Upper lobe of left lung (tissue), 6 donors: ENCODE measurements at places on chromosomes 5 and 9. TPM values are rescaled to one million over a fixed set of nuclear protein-coding genes. Genes with fewer than 3 reads are reported as not detected.

PTCD2 gene
- 17.8 TPM for total RNA-seq

GRCh38 chr5:78286290-78286689 is 8.2 kb downstream of the AP3B1 start:
- no peak for DNase-seq

GLRA1 gene
- not detected for total RNA-seq

SURF2 gene
- total RNA-seq = 19.1 TPM

TBC1D2 gene
- total RNA-seq = 62.4 TPM

- DNase-seq = peak; percentile 94
Observed at GRCh38 chr5:151770383-151771258, 1.1 kb upstream of the G3BP1 start.

DNA sequence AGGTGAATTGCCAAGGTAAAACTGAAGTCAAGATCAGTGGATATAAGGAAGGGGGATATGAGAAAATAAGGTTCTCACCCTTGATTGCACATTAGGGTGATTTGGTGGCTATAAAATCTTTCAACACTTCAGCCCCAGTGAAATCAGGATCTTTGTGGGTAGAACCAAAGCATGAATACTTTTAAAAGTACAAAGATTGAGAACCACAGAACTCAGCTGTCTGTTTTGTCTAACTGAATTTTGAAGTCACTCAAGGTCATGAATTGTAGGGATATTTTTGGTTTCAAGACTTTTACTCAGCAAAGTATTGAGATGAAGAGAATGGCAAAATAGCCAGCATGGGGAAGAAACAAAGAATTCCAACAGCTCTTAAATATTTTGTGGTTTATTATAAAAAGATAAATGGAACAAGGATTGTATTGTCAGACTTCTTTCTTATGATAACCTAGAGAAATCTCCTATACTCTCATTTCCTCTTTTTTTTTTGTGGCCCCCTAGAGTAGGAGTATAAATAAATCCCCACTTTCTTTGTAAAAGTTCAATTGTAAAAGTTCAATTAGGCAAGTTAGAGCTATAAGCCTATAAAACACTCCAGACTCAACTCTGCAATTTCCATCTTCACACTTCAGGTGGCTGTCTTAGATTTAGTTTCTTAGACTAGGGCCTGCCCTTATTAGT is 272.9 kb downstream of the PDE4D start:
- no peak for DNase-seq

ZBTB26 gene
- total RNA-seq = 5.9 TPM

DNA sequence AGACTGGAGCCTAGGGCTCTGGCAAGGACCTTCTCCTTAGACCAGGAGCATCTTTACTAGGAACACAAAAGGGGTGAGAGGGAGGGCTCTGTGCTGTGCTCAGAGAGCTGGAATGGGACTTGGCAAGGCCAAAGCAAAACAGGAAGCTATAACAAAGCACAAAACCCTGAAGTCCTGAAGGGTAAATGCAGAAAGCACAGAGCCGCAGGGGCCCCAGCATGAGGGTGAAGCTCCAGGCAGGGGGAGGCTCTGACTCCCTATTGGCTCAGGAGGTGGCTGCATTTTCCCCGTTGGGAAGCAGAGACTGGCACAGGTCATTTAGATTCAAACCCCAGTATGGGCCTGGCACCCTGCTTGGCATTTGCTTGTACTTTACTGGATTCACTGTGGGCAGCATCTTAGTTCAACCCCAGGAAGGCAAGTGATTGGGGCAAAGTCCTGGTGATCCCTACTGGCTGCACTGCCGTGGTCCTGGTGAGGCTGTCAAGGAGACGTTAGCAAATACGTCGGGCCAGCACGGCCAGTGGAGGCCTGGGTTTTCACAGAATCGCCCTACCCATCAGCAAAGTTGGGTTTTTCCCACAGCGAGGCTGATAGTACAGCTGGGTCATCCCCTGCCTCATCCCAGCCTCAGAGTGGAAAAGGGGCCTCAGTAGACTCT is 46.3 kb downstream of the GGTA1 start:
- no peak for DNase-seq

- DNase-seq = no peak
Observed at GRCh38 chr9:127755061-127756060, 20.3 kb upstream of the TOR2A start.

GRCh38 chr9:128214571-128215490 is 11.7 kb downstream of the DNM1 start:
- DNase-seq = no peak

GRCh38 chr9:116837018-116837989 is 150.2 kb downstream of the TRIM32 start:
- DNase-seq = no peak

DNA sequence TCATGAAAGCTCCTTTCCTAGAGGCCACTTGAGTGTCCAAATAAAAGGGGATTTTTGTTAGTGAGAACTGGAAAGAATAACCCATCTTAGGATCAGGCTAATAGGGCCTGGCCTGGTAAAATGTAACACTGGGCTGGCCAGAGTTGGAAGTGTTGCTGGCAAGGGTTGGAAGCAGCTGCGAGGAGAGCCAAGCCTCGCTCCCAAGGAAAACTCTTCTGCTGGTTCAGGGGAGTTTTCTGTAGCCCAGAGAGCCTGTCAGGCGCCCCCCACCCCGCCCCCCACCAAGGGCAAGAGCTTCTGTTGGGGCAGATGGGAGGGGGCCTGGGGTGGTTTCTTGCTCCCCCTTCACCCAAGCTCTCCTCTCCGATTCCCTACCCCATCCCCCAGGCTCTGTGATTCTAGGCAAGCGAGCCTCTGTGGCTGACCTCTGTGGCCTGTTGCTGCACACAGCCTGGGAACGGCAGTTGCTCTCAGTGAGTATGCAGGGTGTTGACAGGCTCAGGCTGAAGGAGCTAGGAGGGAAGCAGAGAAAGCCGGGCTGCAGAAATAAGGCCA is 547.8 kb downstream of the CCDC171 start:
- peak; percentile 26 for DNase-seq

DNA sequence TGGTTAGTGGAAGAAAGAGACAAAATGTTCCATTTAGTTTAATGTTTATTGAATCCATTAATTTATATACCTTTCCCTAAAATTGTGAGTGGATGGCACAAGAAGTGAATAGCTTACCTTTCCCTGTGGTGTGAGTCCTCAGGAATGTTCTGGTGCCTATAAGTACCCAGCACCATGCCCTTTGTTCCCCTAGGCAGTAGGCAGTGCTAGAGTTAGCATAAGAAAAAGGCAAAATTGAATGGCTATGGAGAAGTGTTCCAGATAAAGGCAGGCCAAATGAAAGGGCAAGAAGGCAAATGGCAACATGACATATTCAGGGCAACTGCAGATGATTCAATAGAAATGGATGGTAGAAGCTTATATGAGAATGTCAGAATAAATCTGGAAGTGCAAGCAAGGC is 370.8 kb upstream of the PTGER4 start:
- DNase-seq = no peak

DNA sequence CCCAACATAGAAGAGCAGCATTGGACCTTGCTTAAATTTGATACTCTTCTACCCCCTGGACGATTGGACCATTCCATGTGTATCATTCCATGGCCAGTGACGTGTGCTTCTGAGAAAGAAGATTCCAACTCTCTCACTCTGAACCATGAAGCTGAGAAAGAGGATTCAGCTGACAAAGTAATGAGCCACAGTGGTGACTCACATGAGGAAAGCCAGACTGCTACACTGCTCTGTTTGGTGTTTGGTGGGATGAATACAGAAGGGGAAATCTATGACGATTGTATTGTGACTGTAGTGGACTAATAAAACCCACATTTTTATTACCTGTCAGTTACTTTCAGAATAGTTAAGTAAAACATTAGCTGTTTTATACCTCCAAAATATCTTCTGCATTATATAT is 7.5 kb downstream of the HSPA5 start:
- DNase-seq = no peak

DNA sequence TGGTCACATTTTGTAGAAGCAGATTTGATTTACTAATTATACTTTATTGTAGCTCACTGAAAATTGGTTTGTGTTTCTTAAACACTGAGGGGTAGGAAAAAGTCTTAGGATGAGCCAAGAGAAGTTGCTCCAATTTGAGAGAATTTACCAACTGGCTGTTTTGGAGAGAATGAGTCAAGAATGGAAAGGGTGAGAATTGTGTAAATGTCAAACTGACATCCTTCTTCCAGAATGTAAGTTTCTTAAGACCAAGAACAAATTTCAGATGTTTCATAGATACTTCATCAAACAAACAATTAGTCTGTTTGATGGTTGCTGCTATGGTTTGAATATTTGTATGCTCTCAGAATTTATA is 106.2 kb upstream of the TXNDC8 start:
- DNase-seq = no peak

- no peak for DNase-seq
Observed at GRCh38 chr9:105431424-105432246, 16.2 kb upstream of the FSD1L start.

GRCh38 chr5:135192351-135192750 is 158.3 kb upstream of the PITX1 start:
- no peak for DNase-seq

DNA sequence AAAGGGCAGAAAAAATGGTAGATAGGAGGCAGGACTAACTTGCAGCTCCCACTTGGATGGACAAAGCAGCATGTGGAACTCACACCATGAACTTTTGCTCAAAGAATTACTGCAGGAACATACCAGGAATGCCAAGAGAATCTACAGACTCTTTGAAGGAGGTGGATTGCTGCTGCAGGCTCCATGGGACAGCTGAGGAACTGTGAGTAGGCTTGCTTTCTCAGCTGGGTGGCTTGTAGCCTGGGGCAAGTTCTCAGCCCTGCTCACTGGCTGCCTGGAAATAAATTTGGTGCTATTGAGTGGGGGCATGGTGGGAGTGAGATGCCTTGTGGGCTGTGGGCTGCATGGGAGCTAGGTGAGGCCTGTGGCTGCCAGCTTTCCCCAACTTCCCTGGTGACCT is 574.5 kb downstream of the PRELID2 start:
- DNase-seq = no peak

DNA sequence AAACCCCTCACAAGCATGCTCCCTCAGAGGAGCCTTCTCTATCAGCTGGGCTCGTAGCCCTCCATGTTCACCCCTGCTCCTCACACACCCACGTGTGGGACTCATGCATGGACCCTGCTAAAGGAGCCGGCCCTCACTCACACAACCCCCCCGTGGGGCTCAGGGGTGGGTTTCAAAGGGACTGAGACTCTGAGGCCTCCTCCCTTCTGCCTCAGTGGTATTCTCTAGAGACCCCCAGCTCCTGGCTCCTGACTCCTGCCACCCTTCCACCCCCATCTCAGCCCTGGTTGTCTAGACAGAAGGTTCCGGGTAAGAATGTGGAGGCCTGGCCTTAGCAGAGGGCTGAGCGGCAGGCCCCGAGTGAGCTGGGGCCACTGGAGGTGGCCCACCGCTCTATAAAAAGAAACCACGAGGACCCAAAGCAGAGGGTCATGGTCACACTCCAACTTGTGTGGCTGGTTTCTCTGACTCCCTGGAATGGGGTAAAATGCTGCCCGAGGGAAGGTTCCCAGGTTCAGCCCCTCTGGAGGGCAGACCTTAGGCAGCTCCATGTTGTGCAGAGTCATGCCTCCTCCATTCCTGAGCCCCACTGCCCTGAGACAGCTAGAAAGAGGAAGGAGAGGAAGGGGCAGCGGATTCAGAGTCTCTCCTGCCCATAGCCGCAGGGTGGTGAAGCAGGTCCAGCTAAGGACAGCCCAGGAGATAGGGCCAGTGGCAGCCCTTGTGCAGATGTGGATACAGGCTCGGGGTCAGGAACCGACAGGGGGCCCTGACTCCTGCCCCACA is 10.8 kb downstream of the SEPTIN8 start:
- no peak for DNase-seq

DNA sequence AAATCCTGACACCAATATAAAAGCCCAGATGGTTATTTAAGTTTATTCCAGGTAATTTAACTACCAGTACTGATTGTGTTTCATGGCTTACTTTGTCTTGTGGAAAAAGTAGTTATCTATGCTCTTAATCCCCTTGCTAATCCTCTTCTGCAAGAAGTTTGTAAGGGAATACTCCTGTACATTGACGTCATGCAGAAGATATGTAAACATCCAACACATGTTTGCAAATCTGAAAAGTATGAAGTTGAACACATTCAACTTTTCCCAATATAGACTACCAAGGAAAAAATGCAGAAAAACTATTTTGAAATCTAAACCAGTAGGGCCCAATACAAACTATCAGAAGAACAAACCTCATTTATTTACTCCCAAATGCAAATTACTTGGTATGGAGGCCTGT is 56.3 kb upstream of the ELL2 start:
- DNase-seq = no peak

DNA sequence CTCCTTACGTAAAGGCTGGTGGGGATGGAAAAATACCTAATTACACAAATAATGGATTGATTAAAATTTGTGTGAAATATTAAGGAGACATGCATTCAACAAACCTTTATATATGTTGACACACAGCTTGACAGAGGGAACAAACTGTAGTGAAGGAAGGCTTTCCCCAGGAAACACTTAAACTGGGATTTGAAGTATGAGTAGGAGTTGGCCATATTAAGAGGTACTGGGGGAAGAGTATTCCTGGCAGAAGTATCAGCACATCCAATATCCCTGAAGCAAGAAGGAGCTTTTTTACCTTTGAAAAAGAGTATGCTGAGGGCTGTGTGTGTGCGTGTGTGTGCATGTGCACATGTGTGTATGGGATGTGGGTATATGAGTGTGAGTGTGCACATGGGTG is 111.1 kb downstream of the PSD2 start:
- DNase-seq = no peak
